ENCODE measurements at places on chromosomes 6 and 20.

- DNase-seq: no peak
Observed at GRCh38 chr6:165515963-165516624, 146.9 kb downstream of the PDE10A start.

- DNase-seq: peak; percentile 61
Observed at GRCh38 chr20:40442181-40442963, 246.7 kb downstream of the MAFB start.

GRCh38 chr6:100260584-100260983 is 204.1 kb downstream of the SIM1 start:
- no peak for DNase-seq

GRCh38 chr6:113824411-113824810 is 32.7 kb upstream of the MARCKS start:
- no peak for DNase-seq

GRCh38 chr20:48817367-48818030 is 10.3 kb downstream of the PREX1 start:
- no peak for DNase-seq

GRCh38 chr6:153511896-153512496 is 380.9 kb upstream of the RGS17 start:
- DNase-seq: peak; percentile 19

DNA sequence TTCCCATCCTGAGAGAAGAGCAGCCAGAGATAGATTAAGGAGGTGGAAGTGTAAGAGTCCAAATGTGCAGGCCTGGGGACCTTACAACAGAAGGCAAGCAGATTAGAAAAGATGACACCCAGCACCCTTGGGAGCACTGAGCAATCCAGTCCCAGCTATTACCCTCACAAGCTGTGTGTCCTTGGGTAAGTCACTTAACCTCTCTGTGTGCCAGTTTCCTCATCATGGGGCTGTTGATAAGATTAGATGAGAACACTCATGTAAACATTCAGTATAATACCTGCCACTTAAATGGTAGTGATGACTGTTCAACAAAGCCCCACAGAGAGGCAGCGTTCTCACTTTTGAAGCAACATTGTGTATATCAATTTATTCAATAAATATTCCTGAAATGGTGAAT is 114.8 kb upstream of the CST7 start:
- no peak for DNase-seq

DNA sequence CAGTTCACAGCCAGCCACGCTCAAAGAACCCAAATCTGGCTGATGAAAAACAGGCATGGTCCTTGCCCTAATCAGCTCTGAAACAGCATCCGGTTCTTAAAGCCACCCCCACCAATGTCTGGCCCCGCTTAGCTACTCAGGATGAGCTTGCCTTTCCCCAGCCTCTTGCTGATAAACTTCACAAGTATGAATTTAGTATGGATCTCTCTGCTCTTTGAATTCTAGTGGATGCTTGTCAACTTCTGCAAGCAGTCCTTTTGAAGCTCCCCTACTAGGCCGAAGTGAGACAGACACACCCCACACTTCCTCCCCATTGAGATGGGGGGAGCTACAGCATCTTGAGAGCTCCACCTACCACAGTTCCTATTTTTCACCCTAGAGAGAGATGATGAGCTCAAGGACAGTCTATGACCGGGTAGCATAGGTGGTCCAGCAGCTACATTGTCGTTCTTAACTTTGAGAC is 36.7 kb downstream of the EBF4 start:
- DNase-seq: no peak

DNA sequence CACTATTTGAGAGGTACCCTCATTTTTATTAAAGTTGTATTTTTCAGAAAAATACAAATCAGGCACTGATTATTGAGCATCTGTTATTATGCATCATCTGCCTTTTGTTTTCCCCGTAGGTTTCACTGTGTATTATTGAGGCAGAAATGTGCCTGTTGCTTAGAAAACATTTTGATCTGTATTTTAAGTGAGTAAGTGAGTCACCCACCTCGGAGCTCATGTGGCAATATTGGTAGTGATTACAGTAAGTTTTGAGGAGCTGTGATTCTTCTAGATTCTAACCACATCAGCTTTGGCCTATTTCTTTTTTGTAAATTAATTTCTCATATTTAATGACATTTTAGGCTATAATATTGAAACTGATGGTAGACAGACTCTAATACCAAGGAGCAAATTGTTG is 59.6 kb upstream of the LAMP5 start:
- DNase-seq: no peak

GRCh38 chr6:15744818-15745402 is 82.1 kb upstream of the DTNBP1 start:
- DNase-seq: no peak

GRCh38 chr6:42571611-42572342 is 7.9 kb downstream of the UBR2 start:
- DNase-seq: no peak

- no peak for DNase-seq
Observed at GRCh38 chr6:38264605-38265004, 375.1 kb downstream of the BTBD9 start.

GRCh38 chr20:12882832-12883506 is 125.8 kb upstream of the SPTLC3 start:
- no peak for DNase-seq

DNA sequence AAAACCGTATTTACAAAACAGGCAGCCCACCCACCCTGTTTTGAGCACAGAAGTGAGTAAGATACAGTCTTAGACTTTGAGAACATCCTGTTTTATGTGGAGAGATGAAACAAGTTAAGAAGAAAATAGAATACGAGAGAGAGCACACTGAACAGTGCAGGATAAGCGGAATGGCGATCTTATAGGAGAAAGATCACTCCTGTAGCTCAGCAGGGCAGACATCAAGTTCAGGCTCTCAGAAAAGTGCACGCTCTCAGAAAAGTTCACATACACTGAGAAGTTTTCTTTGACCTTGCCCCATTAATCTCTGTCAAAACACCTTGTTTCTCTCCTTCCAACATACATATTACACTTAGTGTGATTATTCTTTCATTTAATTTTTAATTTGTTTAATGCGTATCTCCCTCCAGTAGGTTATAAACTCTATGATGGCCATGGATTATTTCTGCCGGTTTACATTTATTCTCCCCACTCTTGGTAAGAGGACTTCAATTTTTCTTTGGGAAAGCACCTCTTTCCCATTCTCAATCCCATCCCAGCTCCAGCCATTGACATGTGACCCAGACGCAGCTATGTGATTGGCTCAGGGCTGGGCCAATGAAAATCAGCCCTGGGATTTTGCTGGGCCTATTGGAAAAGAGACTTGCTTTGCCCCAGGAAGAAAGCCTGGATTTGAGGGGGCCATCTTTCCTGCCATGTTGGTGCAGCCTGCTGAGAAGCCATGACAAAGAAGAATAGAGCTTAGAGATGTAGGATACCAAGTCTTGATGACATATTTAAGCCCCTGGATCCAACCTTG is 16.2 kb downstream of the KCNB1 start:
- DNase-seq: no peak

- no peak for DNase-seq
Observed at GRCh38 chr20:1331801-1332453, 3.0 kb upstream of the SDCBP2 start.

- DNase-seq: no peak
Observed at GRCh38 chr20:50278684-50279531, 88.3 kb downstream of the CEBPB start.

- DNase-seq: no peak
Observed at GRCh38 chr6:3509336-3509735, 52.5 kb upstream of the SLC22A23 start.

DNA sequence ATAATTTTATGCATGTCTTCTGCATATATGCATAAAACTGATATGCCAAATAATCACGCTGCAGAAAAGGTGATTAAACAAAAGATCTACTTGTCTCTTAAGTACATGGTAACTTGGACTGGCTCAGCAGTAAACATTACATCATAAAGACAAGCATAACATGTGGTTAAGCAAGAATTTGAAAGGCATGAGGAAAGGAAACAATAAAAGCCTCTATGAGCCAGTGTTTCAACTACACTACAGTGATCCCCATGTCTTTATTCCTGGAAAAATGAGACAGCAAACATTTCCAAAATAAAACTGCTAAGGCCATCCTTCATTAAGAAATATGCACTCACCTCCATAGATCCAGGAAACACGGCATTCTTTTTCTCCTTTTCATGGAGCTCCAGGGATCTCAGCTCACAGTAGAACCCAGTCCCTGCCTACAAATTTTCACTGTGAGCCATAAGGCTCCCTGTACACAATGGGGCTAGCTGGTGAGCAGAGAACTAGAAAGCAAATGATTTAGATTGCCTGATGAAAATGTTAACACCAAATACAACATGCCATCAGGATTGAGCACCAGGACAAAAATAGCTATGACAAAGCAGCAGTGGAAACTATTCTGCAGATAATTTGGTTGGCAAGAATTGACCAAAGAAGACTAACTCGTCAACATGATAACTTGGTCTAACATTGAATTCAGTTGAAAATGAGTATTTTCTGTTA is 156.1 kb downstream of the COL21A1 start:
- peak; percentile 38 for DNase-seq

DNA sequence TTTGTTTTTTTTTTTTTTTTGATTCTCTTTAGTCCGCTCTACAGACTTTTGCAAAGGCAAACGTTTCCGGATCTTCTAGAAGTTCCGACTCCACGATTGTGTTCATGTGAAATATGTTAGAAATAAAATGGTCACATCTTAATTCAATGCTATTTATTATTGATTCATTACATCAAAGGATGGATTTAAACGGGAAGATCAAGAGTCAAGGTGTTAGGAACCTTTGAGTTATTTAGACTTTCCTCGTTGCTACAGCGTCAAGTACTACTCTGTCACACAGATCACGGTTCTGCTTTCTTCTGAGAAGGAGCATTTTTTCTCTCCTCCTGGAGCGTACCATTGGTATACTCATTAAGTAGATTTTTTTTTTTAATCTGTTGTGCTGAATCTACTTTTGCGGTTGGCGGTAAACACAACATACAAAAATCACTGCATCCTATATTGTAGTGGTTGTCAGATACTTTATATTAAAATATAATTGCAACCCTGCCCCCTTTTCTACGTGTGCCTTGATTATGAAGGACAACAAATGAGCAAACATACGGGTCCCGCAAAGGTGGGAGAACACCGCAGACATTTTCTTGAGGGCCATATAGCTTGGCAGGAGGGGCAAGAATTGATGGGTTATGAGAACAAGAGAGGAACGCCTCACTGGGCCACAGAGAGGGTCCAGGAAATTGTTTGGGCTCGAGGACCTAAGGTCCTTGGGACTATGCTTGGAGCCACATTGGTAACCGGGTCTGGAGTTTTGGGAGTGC is 17.5 kb downstream of the HMGN4 start:
- DNase-seq: no peak

- no peak for DNase-seq
Observed at GRCh38 chr20:37314617-37315016, 25.2 kb downstream of the MANBAL start.

DNA sequence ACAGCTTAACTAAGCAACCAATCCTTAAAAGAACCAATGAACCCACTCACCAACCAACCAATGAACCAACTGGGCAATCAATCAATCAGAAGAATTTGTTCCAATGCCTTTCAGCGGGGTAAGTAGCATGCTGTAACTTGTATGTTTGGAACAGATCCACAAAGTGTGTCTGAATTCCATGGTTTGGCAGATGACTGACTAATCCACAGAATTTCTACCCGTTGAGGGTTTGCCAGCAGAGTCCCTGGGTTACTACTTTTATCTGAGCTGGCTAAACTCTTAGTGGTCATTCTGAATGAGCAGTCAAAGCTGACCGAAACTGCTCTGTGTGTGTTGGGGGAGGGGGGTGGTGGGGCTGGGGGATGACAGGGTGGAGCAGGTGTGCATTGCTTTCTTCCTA is 125.0 kb upstream of the JAG1 start:
- no peak for DNase-seq

DNA sequence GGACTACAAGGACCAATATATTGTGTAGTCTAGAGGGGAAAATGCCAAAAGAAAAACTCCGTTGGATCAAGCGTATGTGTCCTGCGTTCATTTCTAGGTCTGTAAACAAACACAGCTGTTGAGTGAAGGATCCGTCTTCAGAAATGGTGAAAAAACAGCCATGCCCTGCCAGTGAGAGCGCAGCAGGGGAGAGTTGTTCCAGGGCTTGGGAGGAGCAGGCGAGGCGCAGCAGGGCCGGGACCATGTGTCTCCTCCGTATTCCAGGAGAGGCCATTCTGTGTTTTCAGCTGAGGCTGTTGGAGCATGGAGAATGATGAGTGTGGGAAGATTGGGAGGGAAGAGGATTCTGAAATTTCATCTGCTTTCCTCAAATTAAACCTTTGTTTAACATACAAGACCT is 38.0 kb downstream of the BMP6 start:
- peak; percentile 58 for DNase-seq

DNA sequence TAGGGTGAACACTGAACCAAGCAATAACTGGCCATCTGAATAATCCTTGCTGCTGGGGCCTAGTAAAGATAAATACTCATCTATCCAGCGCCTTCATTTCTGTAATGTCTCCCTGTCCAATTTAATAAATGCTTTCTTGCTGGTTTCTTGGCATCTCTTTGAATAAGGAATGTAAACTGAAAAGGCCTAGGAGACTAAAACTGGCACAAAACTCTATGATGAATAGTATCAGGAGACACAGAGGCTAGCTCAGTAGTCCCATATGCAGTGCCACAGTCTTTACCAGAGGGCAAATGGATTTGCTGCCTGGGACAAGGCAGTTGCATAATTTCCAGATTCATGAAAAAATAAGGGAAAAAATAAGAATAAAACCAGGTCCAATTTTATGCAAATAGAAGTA is 324.4 kb downstream of the CENPW start:
- DNase-seq: no peak

- DNase-seq: no peak
Observed at GRCh38 chr20:56711018-56711417, 81.9 kb downstream of the TFAP2C start.

DNA sequence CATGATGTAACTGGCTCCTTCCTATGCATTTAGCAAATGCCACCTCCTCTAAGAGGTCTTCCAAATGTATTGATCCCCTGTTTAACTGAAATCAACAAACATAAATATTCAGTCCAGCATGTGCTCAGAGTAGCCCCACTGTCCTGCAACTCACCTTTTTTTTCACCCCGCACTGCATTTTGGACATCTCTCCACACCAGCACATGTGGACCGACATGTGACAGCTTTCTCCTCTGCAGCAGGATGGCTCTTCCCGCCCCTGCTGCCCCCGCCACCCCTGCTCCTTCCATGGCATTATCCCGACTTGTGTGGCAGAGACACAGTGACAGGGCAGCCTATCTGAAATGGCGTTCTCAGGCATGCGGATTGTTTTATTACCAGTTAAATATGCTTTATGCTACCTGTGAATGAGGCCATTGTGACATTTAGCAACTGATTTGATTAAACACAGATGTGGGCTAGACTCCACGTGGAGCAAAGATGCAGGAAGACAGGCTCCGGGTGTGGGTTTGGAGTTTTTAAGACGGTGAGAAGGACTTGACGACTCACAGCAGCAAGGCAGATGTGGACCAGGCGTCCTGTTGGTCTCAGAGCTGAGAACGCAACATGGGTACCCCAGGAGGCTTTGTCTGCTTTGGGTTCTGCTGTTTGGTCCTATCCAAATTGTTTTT is 161.2 kb downstream of the EYA2 start:
- no peak for DNase-seq

DNA sequence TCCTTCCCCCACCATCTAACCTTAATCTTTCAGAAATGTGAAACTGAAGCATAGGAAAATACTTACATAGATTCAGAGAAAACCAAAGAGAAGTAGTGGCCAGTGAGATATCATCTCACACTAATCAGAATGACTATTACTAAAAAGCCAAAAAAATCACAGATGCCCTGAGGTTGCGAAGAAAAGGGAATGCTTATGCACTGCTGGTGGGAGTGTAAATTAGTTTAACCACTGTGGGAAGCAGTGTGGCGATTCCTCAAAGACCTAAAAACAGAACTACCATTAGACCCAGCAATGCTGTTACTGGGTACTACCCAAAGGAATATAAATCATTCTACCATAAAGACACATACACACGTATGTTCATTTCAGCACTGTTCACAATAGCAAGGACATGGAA is 9.2 kb upstream of the PREX1 start:
- DNase-seq: no peak
